ENCODE measurements at places on chromosomes 1 and 21.
A peak's percentile ranks its signal among the peaks of the same experiment; 100 is the strongest.

DNA sequence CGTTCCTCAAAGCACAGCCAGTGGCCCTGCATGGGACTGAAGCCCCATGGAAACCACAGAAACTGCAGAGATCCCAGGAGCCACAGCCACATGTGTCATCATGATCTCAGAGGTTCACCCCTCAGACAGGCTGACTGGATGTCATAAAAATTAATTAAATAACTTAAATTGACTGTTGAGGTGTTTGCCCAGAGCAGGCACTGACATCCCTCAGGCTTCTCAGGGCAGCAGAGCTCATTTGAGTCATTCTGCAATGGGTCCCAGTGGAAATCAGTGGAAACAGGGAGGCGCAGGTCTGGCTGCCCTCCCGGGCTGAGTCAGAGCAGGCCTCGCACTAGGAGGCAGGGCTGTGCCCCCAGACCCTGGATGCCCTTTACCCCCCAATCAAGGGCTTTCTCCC lies 135.1 kb downstream of the CDC7 start:
- no peak for DNase-seq

- DNase-seq: no peak
Measured at GRCh38 chr1:117138561-117138960, 17.0 kb upstream of the TRIM45 start.

GRCh38 chr1:201013031-201013485 lies 10.5 kb downstream of the KIF21B start:
- no peak for DNase-seq

DNA sequence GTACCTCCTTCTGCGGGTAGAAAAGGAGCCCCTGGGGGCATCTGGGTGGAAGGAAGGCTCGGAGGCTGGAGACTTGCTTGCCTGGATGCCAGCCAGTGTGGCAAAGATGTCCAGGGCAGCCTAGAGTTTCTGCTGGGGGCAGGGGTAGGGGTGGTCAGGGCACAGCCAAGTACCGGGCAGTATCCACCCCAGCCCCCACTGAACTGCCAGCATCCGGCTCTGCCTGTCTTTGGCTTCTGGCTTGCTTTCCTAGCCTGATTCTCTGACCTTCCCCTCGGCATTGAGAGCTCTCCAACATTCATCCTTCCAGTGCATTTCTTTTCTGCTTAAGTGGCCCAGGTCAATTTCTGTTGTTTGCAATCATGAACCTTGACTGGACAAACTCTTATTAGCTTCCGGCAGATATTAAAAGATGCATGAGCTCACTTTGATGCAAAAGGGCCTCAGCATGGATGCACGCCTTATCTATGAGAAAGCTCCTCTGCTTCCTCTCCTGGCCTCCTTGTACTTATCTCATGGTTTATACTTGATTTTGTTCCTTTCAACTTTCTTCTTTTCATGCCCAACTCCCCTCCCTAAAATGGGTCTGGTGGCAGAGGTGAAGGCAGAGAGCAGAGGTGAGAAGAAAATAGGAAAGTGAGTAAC lies 116.9 kb downstream of the HLCS start:
- DNase-seq: no peak

DNA sequence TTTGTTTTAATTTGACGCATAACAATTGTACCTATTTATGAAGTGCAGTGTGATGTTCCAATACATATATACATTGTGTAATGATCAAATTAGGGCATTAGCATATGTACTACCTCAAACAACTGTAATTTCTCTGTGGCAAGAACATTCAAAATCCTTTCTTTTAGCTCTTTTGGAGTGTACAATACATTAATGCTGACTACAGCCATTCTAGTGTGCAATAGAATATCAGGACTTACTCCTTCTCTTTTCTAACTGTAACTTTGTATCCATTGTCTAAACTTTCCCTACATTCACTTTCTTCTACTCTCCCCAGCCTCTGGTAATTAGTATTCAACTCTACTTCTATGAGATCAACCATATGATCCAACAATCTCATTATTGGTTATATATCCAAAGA lies 1177.4 kb downstream of the KCNT2 start:
- no peak for DNase-seq

GRCh38 chr21:42252778-42253340 lies 33.9 kb downstream of the ABCG1 start:
- DNase-seq: no peak

DNA sequence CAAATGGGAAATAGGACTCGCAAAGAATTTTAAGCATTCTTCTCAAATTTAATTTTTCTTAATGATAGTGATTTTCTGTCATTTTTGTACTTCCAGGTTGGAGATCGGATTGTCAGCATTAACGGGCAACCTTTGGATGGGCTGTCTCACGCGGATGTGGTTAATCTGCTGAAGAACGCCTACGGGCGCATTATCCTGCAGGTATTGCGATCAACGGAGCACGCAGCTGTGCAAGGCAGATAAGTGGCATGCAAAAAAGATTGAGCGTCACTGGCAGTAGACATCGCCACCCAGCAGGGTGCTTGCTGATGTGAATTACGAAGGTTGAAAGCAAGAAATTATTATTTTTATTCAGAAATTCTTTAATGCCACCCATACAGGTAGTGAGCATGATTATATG lies 65.9 kb upstream of the L1TD1 start:
- no peak for DNase-seq

- DNase-seq: no peak
Measured at GRCh38 chr1:55304229-55304740, 89.1 kb upstream of the USP24 start.

DNA sequence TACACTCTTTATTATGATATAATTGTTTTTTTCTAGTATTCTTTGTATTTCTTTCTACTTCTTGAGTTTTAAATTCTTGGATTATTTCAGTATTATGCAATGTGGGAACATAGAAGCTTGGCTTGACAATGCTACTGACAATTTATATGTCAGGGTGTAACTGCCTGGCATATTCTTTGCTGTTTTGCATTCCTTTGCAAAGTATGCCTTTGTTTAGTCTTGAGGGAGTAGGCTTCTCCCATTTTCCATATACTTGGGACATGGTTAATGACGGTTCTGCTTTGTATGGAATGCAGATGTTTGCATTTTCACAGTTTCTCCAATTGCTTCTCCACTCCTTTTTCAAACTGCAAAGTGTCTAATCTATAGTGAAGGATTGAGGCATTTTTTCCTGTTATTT lies 109.8 kb downstream of the HMCN1 start:
- DNase-seq: no peak

DNA sequence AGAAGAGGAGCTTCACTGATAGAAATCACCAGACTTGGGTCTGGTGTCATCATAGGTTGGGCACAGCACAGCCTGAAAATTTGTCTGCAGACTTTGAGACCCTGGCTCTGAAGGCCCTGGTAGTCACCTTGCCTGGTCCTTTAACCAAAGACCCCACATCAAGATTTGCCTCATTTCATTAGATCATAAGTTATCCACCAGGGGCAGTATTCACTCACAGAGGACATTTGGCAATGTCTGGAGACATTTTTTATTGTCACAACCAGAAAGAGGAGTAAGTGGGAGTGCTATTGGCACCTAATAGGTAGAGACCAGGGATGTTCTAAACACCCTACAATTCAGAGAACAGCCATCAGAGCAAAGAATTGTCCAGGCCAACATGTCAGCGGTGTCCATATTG lies 22.1 kb upstream of the PAX7 start:
- DNase-seq: no peak

DNA sequence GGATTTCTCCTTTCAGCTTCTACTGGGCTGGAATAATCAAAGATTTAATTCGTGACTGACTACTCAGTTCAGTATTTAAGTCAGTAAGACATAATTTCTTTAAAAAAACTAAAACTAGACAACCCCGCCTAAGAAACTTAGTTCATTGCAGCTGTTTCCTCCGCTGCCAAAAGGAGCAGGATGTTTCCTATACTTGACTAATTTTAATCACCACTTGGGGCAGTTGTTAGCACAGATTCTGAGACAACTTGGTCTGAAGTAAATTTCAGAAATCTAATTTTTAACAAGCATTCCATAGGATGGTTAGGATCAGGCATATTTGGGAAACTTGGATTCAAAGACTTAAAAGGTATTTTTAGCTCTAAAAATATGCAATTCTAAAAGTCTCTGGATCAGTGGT lies 34.0 kb downstream of the EPRS1 start:
- no peak for DNase-seq

GRCh38 chr21:41950941-41951351 lies 2.9 kb downstream of the C2CD2 start:
- no peak for DNase-seq

GRCh38 chr1:89599332-89599630 lies 33.6 kb upstream of the LRRC8C start:
- DNase-seq: no peak

DNA sequence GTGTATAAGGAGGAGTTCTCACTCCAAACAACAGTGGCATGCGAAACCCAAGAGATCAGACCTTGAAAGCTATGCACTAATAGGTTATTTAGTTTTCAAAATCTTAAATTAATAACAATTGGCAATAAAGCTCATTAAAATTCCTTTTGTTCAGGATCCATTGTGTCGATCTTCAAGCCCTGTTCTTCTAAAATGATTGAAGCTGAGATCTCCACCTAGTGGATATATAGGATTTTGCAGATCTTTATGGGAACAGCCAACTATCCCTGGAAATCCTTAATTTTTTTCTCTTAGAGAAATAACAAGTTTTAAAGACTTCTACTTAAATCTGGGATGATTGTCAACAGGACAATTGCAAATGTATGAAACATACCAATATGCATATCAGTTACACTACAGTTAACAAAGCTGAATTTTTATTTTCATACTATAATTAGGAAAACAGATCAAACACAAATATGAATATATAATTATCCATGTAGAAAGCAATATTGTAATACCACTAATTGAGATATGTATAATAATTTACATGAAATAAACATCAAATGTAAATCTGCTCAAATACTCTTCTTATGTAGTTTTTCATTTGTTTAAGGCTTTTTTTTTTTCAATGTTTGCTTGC lies 43.3 kb downstream of the LRRC53 start:
- DNase-seq: no peak

DNA sequence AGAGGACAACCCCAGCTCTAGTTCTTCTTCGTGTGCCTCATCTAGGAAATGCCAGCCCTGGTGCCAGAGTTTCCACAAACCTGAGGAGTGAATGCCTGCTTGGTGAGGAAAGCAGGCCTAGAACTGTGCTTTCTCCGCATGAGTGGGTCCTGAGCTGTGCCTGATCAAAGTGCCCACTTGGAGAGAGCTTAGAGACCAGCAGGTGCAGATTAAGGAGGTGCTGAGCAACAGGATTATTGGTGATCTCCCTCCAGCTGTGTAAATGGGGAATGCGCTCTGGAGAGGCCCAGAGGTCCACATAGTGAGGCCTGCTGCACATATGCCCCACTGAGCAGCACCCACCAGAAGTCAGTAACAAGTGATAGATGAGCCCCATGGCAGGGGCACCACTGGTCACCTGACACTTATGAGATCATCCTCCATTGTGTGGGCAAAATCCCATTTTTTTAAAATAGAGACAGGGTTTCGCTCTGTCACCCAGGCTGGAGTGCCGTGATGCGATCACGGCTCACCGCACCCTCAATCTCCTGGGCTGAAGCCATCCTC lies 127.2 kb upstream of the ZC3H12A start:
- DNase-seq: no peak

DNA sequence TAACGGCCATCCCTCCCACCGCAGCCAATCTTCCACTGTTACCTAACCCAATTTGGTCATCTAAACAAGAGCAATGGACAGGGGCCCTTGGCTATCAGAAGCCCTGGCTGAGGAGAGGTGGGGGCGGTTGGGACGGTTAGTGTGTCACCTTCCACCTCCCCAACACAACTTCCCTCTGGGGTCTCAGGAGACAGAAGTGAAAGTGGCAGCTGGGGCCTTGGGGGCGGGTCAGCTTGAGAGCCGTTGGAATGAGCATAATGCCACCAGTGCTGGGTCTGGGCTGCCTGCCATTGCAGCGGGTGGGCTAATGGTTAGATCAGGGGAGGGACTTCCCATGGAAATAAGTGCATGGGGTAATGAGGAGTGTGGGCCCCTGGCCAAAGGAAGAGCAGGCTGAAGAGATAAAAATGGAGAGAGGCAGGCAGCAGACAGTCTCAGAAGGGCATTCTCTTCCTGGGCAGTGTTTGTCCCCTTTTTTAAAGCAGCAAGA lies 7.9 kb downstream of the MEF2D start:
- no peak for DNase-seq

- DNase-seq: no peak
Measured at GRCh38 chr1:155038602-155039307, 5.1 kb downstream of the DCST1 start.

DNA sequence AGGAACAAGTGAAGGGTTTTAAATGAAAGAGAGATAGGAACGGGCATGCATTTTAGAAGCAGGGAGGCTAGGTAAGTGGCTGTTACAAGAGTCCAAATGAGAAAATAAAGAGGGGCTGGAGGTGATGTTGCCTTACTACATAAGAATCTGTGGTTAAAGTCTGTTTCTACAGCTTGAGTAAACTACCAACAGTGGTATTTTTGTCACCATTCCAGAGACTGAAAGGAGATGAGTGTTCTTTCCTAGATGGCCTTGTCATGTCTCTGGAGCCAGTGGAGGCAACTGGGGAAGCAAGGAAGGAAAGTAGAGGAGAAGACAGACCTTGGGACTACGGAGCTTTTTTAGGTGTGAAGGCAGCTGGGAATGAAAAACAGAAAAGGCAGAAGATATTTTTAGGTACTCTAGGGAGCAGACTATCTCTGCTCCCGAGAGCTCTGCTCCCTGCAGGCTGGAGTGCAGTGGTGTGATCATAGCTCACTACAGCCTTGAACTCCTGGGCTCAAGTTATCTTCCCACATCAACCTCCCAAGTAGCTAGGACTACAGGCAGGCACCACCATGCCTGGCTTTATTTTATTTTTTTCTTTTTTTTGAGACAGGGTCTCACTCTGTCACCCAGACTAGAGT lies 12.2 kb downstream of the HDAC1 start:
- DNase-seq: no peak

DNA sequence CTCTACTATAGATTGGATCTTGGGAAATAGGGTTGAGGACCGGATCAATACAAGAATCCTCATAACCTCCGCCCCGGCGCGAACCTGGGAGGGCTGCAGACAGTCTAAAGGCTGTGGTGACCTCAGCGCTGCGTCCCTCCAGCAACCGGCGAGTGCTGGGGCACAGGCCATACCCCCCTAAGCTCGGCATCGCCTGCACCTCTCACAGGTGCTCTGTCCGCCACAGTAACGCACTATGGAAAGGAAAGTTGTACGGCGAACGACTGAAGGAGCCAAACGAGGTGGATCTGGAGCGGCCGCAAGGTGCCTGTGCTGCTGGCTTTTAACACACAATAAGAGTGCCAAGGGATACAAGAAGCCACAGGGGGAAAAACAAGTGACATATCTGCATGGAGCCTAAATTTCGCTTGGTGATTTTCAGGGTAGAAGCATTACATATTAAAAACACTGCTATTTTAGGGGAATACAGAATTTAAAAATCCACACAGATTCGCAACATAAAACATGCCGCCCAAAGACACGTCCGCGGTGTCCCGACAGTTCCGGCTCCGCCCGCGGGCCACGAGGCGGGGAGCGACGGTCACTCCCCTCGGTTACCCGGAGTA lies 1.4 kb upstream of the RBM15 start:
- DNase-seq: peak; percentile 30

- no peak for DNase-seq
Measured at GRCh38 chr1:1613509-1614082, 1.7 kb upstream of the MIB2 start.
